ENCODE measurements at places on chromosomes 1 and 21.

GRCh38 chr1:224784265-224785039 is 145.0 kb upstream of the DNAH14 start:
- no peak for DNase-seq

DNA sequence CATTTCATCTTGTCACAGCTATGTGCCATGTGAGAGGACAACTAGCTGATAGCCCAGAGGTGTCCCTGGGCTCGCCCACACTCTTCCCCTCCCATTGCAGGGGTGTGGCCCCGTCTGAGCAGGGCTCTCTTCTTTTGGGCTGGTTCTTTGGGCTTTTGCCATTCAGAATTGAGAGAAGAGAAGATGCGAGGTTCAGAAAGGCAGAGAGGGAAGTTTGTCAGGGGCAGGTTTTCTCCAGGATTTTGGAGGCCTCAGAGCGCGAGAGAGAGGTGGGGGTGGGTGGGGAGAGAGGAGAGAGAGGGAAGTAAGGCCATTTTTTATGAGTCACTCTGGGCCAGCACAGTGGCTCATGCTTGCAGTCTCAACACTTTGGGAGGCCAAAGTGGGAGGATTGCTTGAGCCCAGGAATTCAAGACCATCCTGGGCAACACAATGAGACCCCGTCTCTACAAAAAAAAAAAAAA is 5.2 kb downstream of the IFI6 start:
- no peak for DNase-seq

- DNase-seq: no peak
These were observed 46.9 kb downstream of the IER5 start for GRCh38 chr1:181135437-181135731.

GRCh38 chr1:29960156-29960755 is 723.9 kb downstream of the PTPRU start:
- DNase-seq: no peak

GRCh38 chr21:44534688-44535087 is 5.3 kb downstream of the KRTAP10-1 start:
- DNase-seq: no peak

GRCh38 chr1:206003854-206004800 is 932 bp upstream of the RAB7B start:
- DNase-seq: no peak

- DNase-seq: no peak
These were observed 9.2 kb upstream of the OSBPL9 start for GRCh38 chr1:51607681-51608095.

- DNase-seq: no peak
These were observed 149.7 kb downstream of the HIVEP3 start for GRCh38 chr1:41769068-41769467.

- DNase-seq: no peak
These were observed 613.3 kb downstream of the PLPP3 start for GRCh38 chr1:55965981-55966461.

All from activated CD8-positive, alpha-beta memory T cell treated with anti-CD3 and anti-CD28 coated beads, Interleukin-2, amount 50 U/mL, for 48 hours (primary cell).